ENCODE measurements at places on chromosomes 12 and 14.

GRCh38 chr12:107233551-107233950 lies 140.2 kb upstream of the CRY1 start:
- no peak for DNase-seq

GRCh38 chr12:124869059-124869665 lies 5.5 kb upstream of the SCARB1 start:
- DNase-seq, result no peak

DNA sequence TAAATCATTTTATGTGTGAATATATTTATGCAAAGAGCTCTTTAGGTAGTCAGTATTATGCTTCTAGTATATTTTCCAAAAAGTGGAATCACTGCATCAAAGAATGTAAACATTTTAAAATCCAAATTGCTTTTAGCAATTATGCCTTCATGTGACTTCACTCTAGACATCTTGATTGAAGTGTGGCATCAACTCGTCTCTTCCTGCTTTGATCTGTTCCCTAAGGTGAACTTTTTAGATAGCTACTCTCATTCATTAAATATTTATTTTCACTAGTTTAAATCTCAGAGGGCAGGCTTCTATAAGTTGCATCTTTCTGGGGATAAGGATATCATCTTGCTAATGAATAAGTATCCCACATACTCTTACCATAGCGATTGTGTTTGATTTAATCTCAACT lies 39.2 kb downstream of the DHRS2 start:
- no peak for DNase-seq

GRCh38 chr12:93569301-93569655 lies 3.2 kb upstream of the SOCS2 start:
- DNase-seq, result no peak

DNA sequence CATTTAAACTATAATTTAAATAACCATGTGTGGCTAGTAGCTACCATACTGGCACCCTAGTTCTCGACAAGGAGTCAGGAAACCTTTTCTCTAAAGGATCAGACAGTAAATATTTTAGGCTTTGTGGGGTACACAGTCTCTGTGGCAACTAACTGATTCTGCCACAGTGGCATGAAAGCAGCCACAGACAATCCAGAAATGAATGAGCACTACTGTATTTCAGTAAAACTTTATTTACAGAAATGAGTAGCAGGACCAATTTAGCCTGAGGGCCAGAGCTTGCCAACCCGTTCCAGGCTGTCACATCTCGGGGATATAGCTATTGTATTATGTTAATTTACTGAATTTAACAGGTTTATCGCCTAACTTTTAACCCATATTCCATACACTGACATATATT lies 278.7 kb downstream of the ITPR2 start:
- no peak for DNase-seq

- DNase-seq, result no peak
Observed at GRCh38 chr14:100874051-100874410, 29.5 kb downstream of the RTL1 start.

DNA sequence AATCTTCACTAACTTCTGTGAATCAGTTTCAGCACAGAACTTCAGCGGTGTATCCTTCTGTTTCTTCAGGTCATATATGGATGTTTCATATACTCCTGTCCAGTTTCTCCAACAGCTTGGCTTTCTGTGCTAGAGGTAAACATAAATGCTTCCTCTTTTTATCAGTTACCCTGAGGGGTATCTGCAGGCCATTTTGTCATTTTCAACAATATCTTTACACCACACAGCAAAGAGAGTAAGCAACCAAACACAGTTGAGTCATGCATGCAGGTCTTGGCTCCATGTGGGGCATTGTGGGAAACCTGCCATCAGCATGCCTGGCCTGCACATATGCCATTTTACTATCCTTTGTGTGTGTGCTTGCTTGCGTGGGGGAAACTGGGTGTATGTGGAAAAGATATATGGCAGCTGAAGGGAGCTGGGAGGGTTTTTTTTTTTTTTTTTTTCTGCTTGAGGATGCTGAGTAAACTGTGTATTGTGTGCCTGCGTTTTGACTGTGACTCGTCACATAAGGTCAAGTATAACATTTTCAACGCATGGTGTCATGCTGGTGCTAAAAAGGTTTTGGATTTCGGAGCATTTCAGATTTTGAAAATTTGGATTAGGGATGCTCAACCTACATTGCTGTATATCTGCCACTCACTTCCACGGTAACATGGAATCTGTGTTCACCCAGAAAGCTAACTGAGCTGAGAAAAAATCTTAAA lies 56.1 kb upstream of the YARS2 start:
- no peak for DNase-seq

Measured in COR-L47 (cell line).